Trophoblast cell (in vitro differentiated cells and primary cell): ENCODE measurements at places on chromosomes 6 and 20.
A peak's percentile ranks its signal among the peaks of the same experiment; 100 is the strongest.

DNA sequence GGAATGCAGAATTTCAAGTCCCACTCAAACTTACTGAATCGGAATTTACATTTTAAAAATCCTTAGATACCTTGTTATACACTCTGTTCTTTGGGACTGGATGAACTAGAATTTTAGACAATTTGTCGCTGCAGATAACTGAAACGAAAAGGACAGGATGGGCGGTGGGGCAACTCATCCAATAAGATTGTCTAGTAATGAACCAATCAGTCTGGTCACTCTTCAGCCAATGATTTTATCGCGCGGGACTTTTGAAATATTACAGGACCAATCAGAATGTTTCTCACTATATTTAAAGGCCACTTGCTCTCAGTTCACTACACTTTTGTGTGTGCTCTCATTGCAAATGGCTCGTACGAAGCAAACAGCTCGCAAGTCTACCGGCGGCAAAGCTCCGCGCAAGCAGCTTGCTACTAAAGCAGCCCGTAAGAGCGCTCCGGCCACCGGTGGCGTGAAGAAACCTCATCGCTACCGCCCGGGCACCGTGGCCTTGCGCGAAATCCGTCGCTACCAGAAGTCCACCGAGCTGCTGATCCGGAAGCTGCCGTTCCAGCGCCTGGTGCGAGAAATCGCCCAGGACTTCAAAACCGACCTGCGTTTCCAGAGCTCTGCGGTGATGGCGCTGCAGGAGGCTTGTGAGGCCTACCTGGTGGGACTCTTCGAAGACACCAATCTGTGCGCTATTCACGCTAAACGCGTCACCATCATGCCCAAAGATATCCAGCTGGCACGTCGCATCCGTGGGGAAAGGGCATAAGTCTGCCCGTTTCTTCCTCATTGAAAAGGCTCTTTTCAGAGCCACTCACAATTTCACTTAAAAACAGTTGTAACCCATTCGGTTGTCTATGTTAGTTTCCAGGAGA is 41.9 kb upstream of the HFE start:
- peak; percentile 99 for DNase-seq

GRCh38 chr6:111794727-111795452 is 78.4 kb downstream of the FYN start:
- no peak for DNase-seq

DNA sequence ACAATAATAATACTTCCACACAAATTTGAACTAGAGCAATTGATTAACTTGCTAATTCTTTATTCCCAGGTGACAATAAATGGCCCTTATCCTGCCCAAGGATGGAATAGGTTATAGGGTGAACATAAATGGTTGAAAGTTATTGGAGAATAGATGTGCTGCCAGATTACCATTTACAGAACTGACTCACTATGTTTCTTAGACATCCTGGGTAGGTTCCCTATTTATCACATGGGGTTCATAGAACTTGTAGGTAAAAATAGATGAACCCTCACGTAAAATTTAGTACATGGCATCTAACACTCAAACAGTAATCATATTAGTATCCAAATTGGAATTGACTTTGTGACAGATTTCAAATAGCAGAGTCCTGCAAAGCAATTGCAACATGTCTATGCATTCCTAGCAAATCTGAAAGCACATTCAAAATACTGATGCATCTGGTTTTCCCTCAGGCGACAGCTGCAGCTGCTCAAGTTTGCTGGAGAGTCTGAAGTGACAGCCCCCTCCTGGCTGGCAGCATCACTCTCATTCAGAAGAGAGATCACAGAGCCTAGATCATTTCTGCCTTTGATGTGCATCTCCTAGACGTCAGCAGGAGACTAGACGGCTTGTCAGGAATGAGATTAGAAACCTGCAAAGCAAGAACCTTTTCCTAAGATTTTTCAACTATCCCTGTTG is 80.2 kb upstream of the RNF217 start:
- peak; percentile 99 for DNase-seq

- no peak for DNase-seq
Observed at GRCh38 chr6:121236984-121237383, 97.3 kb downstream of the TBC1D32 start.

GRCh38 chr20:25551413-25552215 is 33.7 kb downstream of the NINL start:
- DNase-seq = no peak

- DNase-seq = no peak
Observed at GRCh38 chr20:22744341-22745193, 160.2 kb upstream of the FOXA2 start.

DNA sequence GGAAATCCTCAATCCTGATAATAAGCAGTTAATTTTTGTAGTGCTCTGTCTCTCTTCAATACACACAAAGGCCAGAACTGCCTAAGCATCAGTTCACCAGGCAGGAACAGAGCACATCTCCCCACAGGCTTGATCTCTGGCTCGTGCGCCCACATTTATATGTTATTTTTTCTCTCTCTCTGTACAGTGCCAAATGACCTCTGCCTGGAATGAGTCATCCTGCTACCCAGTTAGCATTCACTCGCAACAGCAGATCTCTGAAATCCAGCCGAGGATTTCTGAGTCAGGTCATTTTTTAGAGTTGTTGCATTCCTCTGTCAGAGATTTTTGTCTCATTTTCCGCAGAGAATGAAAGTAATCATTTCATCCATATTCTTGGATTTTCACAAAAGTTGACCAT is 107.1 kb downstream of the COL12A1 start:
- peak; percentile 62 for DNase-seq

DNA sequence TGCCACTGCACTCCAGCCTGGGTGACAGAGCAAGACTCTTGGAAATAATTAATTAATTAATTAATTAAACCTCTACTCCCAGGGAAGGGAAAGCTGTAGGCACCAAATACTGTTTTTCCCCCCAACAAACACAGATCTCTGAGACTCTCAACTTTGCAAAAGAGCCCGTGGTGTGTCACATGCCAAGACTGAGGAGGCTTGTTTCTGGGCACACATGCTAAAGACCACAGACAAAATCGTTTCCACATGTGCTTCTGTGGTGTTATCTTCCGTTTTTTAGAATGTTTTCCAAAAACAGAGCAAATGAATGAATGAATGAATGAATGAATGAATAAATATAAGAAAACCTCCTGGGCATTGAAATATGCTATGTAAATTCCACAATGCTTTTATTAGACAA is 55.6 kb upstream of the ATXN1 start:
- DNase-seq = no peak

DNA sequence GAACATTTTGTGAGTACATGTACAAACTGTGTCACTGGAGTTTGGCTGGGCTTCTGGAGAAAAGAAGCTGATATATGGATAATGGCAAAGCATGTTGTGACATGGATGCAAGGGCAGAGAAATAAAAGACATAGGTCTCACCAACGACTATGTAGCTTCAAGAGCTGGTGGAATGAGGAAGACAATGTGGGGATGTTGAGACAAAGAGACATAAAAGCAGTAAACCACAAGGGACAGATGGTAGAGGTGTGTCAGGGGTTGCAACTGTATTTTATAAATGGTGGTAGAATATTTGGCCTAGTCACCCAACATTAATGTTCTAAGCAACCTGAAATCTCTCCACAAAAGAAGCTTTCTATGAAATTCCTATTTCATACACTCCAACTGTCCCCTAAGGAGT is 199.0 kb downstream of the KCNQ5 start:
- DNase-seq = no peak

DNA sequence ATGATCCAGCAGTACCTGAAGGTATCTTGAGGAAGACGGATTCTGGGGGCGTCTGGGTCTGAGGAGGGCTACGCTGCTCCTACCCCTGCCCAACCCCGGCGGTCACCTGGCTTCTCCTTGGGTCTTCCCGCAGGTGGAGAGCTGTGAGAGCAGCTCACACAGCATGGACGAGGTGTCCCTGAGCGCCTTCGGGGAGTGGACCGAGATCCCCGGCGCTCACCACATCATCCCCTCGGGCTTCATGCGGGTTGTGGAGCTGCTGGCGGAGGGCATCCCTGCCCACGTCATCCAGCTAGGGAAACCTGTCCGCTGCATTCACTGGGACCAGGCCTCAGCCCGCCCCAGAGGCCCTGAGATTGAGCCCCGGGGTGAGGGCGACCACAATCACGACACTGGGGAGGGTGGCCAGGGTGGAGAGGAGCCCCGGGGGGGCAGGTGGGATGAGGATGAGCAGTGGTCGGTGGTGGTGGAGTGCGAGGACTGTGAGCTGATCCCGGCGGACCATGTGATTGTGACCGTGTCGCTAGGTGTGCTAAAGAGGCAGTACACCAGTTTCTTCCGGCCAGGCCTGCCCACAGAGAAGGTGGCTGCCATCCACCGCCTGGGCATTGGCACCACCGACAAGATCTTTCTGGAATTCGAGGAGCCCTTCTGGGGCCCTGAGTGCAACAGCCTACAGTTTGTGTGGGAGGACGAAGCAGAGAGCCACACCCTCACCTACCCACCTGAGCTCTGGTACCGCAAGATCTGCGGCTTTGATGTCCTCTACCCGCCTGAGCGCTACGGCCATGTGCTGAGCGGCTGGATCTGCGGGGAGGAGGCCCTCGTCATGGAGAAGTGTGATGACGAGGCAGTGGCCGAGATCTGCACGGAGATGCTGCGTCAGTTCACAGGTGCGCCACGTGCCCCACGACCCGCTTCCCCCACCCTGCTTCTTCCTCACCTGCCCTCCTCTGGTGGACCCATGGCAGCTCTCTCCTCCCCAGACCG is 166.9 kb upstream of the RNF24 start:
- DNase-seq = peak; percentile 17
